Stimulated activated naive B cell treated with anti-CD40 and anti-IgM and Interleukin-4, amounts not matched to agents 10 μg/mL and 1 μg/mL and 100 μg/mL, for 72 hours (primary cell): ENCODE measurements at places on chromosomes 13 and 19.
A peak's percentile ranks its signal among the peaks of the same experiment; 100 is the strongest.

GRCh38 chr19:1839658-1840540 is 8.4 kb downstream of the REXO1 start:
- DNase-seq, result no peak

DNA sequence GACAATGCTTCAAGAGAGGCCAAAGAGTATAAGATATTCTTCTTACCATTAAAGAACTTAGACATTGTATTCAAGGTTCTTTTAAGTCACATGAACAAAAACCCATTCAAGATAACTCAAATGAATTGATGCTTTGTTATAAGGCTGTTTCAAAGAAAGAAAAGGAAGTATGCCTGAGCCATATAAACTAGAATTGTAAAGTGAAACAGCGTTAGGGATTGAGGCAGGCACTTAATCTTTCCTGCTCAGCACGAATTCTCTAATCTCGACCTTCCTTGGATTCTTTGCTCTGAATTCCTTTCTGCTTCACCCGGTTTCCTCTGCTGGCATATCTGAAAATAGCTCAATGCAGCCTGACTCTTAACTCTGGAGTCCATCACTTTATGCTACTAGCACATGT is 595.4 kb downstream of the DIAPH3 start:
- no peak for DNase-seq

DNA sequence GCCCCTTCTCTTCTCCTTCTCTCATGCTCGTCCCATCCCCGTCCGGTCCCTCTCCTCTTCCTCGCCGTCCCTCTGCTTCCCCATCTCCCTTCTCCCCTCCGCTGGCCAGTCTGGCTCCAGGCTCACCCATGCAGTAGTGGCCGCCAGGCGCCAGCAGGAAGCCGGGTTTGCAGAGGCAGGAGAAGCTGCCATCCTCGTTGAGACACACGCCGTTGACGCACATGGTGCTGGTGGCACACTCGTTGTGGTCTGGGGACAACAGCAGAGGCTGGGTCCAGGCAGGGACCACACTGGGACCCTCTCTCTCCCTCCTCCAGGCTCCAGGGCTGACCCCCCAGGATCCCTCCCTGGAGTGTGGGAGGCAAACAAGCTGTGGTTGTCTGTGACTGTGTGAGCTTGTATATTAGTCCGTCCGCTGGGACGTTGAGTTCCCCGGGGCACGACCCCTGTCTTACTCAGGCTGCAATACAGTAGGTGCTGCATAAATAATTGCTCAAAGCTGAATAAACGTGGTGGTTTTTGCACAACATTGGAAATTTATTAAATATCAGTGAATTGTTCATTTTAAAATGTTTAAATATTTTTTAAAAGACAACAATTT is 16.4 kb downstream of the FBN3 start:
- no peak for DNase-seq

GRCh38 chr19:35061583-35062373 is 20.3 kb downstream of the HPN start:
- DNase-seq, result no peak

- DNase-seq, result no peak
These were observed 652.2 kb downstream of the DACH1 start for GRCh38 chr13:71214821-71215220.

DNA sequence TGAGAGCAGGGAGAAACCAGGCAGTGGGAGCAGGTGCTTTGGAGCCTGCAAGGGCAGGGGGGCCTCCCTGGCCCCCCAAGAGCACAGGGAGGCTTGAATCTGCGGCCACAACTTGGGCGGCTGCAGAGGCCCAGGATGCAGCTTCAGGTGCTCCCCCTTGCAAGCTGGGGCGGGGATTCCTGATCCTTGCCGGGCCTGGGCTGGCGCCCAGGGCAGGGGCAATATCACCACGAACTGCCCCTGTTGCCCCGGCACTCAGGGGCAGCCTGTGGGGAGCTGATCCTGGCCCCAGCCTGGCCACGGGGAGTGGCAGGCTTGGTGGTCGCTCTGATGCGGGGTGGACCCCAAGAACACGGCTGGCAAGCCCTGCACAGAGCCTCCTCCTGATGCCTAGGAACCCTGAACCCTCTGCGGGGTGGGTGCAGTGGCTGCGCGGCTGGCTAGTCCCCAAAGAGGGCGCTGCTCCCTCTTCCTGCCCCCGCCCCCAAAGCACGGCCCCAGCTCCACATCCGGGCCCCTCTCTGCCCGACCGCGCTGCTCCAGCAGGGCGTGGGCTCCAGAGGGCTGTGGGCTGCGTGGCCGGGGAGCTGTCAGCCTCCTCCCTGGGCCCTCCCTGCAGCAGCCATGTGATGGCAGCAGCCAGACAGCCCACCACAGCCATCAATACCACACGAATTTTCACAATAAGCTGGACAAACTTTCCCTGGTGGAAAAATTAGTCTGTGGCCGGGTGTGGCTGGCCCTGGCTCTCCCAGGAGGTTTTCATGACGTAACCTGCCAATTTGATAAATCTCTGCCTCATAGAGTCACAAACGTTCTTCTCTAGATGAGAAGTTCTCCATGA is 21.0 kb downstream of the TNFSF9 start:
- DNase-seq, result peak; percentile 68
